ENCODE measurements at places on chromosomes 12 and 14. TPM values are rescaled to one million over a fixed set of nuclear protein-coding genes. Genes with fewer than 3 reads are reported as not detected.

The TAPBPL gene
- 4.0 TPM for total RNA-seq

The PTGDR gene
- not detected for total RNA-seq

The TAS2R13 gene
- total RNA-seq = not detected

The TRIM9 gene
- total RNA-seq = 9.0 TPM

The SLC25A21 gene
- 1.6 TPM for total RNA-seq

The PLA2G1B gene
- total RNA-seq = not detected

The CIDEB gene
- total RNA-seq = 0.47 TPM

The TAS2R19 gene
- not detected for total RNA-seq

The GLIPR1L1 gene
- total RNA-seq = not detected

The OR4K13 gene
- total RNA-seq = not detected

The PRR4 gene
- 1.5 TPM for total RNA-seq

The EPYC gene
- total RNA-seq = not detected

The CLEC6A gene
- total RNA-seq = not detected

The HOXC6 gene
- total RNA-seq = 4.6 TPM

The WNT5B gene
- 2.1 TPM for total RNA-seq

The TAS2R42 gene
- total RNA-seq = not detected

The VAMP1 gene
- total RNA-seq = 12.2 TPM

The SIX1 gene
- total RNA-seq = 7.8 TPM

The BBOF1 gene
- 2.7 TPM for total RNA-seq

The OXA1L gene
- total RNA-seq = 165 TPM

The STON2 gene
- 0.65 TPM for total RNA-seq

The IL26 gene
- total RNA-seq = not detected

The CNTN1 gene
- total RNA-seq = 64.6 TPM

The IL22 gene
- not detected for total RNA-seq

The HOXC12 gene
- not detected for total RNA-seq
